ENCODE measurements at places on chromosomes 2 and 18.

GRCh38 chr2:191428141-191428540, 182.9 kb downstream of the MYO1B start:
- no peak for DNase-seq

GRCh38 chr2:98586551-98587140, 21.7 kb downstream of the COA5 start:
- no peak for DNase-seq

- DNase-seq = no peak
Measured at GRCh38 chr2:146852661-146853060, 992.2 kb upstream of the ACVR2A start.

GRCh38 chr18:29661924-29662323, 1380.6 kb downstream of the DSC3 start:
- no peak for DNase-seq

DNA sequence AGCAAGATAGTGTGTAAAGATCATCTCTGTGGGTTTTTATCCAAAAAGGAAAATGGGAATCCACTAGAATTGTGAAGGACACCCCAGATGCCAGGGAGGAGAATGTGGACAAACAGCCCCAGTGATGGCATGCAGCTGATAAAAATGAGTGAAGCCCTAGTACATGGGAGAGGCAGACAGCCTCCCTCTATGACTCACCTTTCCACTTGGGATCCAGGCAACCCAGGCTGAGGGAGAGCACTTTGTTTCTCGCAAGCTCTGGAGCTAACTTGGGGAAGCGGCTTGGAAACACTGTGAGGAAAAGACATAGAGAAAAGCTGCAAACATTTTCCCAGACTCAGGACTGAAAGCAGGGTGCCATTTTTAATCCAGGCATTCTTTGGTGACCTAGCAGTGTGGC, 5.3 kb upstream of the FLACC1 start:
- no peak for DNase-seq

- no peak for DNase-seq
Measured at GRCh38 chr2:42303252-42303651, 57.8 kb downstream of the COX7A2L start.

DNA sequence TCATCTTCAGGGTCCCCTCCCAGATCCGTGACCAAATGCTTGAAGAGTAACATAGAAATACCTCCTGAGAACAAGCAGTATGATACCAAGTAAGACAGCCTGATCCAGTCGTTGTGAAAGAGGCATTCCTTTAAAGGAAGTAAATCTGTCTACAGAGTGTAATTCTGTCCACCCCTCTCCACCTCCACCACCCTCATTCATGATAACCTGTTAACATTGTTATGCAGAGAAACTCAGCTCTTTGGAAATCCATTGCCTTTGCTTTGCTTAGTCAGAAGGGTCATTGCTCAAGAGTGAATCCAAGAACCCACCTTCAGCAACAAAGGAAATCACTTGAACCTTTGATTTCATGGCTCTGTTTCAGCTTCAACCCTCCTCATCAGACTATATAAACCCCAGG, 155.6 kb downstream of the CYP26B1 start:
- peak; percentile 15 for DNase-seq

DNA sequence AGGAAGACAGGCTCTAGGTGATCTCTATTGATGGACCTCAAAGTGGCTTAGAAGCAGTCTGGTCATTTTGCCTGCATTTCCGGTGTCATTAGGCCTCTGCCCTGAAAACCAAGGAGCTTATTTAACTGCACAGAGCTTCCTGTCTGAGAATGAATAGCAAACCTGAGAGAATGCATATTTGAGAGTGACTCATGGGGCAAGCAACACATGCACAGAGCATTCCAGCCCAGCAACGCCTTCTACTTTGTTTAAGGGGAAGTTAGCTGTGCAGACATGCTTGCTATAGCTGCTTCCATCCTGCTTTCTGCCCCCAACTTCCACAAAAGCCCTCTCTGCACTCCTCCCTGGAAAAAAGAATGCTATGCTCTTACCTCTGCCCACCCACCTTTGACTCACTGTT, 232.8 kb downstream of the GRB14 start:
- peak; percentile 53 for DNase-seq

DNA sequence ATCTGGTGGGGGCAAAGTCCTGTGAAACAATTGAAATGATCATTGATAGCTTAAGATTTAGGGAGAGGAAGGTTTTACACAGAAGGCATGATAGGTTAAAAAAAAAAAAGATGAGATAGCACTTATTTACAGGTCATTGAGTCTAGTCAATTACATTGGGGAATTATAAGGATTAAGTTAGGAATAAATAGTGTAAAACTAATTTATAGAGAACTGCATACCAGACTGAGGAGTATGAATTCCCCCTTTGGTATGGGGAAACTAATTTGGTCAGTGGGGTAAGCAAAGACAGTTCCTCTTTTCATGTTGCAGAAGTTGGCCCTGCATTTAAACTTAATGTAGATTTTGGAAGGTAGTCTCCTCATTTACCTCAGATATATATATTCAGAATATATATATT, 10.8 kb downstream of the GLS start:
- no peak for DNase-seq

DNA sequence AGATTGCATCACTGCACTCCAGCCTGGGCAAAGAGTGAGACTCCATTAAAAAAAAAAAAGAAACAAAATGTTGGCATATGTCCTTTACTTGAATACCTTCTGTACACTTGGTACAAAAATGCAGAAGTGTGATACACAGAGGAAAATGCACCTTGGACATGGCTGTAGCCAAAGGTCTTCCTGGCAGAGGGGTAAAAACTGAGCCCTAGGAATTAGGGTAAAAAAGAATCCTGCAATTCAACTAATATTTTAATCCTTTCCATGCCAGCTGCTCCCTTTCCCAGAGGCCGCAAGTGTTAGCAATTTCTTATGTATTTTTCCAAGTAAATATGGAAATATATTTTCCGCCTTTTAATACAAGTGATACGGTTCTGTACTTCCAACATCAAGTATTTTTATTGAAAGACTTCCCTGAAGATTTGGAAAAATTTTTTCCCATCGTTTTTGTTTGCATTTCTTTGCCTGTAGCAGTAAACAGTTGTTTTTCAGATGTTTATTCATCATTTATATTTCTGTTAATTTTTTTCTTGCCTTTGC, 26.2 kb downstream of the KCNJ13 start:
- no peak for DNase-seq

GRCh38 chr18:46040033-46040746, 31.9 kb downstream of the PSTPIP2 start:
- no peak for DNase-seq

DNA sequence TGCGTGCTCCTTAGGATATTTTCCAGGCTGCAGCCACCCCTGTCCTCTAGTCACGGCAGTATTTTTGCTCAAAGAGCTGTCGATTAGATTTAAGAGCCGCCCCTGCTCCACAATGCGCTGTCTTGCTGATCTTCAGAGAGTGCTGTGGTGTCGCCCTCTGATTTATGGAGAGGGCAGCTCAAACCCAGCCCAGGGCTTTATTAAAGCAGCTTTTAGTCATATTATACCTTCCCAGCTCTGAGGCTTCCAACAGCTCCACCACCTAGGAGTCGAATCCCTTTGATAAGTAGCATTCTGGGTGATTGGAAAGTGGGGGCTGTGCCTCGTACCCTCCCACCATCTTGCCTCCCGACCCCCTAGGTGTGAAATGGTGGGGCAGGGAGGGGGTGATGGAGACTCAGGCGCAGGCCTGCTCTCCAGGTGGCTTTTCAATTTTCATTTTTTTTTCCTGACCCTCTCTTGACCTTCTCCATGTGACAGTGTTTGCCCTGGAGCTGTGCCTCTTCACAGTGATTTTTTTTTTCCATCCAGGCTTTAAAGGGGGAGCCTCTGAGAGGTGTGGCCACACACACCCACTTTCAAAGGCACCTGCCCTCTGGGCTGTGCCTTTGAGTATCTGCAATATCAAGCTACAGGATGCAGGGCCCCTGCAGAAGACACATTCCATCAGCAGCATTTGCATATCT, 53.1 kb upstream of the NRP2 start:
- DNase-seq = no peak

DNA sequence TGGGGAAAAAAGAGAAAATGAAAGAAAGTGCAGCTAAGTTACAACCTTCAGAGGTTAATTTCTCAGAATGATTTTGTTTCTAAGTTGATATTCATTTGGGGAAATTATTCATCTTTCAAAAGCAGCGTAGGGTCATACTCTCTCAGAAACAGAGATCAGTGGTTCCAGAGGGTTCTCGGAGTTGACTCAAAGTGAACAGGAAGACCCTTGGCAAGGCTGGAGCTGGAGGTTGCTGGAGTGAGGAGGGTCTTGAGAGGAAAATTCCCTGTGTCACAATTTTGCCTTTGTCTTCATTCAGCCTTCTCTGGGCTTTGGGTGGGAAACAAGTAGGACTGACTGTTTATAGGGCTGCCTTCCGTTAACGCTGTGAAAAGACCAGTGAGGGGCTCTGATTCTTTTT, 168.2 kb downstream of the ICOS start:
- no peak for DNase-seq

- DNase-seq = peak; percentile 82
Measured at GRCh38 chr2:109269706-109270504, 140.9 kb downstream of the SH3RF3 start.

DNA sequence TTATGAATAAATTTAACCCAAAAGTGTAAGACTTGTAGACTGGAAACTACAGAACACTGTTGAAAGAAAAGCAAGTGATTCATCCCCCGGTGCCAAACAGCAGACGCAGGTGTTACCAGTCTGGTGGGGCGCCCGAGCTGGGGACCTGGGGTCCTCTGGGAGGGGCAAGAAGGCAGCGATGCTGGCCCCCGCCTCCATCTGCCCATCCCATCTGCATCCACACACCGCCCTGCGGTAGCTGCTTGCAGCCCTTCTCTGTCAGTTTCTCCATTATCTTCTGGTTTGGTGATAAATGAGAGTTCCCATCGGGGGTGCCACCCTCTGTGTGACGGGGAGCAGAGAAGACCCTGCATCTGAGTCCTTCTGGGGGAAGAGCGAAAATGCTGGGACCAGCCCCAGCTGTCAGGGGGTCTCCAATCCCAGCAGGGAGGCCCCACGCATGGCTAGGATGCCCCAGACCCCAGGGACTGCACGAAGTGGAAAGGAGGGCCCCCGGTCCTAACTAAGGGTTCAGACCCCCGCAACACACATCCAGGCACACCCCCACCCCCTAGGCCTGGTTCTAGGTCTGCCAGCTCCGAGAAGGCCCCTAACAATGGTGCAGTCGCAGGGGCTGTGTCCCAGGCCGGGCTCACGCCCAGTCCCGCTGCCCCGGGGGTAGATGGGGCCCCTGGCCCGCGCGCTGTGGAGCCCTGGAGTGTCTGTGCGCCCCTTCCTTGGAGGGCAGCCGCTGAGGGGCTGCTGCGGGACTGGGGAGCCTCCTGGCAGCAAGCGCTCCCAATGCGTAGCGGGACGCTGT, 686 bp upstream of the RGPD8 start:
- DNase-seq = no peak

DNA sequence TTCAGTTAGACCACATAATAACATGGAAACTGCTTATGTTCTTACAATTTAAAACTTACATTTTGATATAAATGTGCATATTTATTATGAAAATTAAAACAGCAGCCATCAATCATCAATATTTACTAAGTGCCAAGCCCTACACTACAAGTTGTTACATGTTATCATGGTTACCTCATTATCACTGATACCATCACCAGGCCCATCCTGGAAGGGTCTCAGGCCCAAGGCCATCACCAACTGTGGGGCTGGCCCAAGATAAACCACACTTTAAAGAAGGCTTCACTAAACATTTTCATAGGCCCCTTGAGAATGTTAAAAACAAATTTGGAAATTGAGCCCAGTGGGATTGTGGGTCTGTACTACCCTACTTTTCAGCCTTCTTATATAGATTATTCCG, 6.4 kb downstream of the ITSN2 start:
- DNase-seq = no peak

DNA sequence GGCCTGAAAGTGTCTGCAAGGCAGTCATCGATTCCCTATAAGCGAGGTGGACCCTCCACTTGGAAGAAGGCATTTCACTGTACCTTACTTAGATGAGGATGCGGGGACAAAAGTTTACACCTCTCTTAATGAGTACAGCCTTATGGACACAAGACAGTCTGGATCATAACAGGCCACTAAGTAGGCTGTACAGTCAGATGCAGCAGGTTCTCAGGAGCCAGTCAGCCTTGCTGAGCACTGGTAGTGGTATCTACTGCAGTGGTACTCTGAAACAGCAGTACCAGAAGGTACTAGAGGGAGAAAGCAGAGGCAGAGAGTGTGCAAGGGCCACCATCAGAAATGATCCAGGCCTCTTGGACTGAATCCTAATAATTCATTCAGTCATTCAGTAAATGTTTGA, 77.6 kb downstream of the KCMF1 start:
- DNase-seq = no peak

DNA sequence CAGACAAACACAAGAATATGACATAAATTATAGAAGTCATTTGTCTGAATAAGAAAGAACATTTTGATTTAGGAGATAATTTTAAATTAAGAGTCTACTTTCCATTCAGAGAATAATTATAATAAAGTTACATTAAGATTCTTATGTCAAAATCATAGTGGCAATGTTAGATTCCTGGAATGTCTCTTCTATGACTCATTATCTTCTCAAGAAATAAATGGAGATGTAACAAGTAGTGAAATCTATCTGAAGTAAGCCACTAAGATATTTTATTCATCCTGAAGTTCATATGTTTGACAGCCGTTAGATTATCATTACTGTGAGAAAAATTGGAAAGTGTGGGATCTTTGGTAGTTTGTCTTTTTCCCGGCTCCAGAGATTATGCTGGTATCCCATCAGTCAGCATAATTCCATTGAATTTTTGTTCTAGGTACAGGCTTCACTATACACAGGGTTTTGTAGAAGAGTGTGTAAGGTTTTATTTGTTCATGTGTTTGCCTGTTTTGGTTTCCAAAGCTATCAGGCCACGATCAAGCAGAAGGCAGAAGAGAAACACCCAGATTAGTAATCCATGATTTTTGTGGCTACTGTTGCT, 1246.6 kb upstream of the LRRTM1 start:
- DNase-seq = no peak

GRCh38 chr2:1784986-1785617, 40.8 kb upstream of the PXDN start:
- no peak for DNase-seq

DNA sequence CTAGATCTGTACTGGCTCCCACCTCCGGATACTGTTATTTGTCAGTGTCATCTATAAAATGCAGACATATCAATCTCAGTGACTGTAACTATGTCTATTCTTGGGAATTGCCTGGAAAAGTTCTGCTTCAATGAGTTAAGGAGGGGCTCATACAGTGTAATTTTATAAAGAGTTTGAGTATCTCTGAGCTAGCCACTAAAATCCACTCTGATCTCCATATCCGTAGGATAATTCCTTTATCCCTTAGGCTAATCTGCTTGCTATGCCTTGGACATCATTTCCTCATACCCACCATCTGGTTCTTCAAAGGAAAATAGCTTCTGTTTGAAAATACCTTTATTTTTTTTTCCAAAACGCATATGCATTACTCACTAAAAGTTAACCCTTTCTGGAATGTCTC, 863.2 kb downstream of the SUCLG1 start:
- DNase-seq = no peak

- DNase-seq = peak; percentile 48
Measured at GRCh38 chr2:207792244-207792785, 22.6 kb upstream of the FZD5 start.

All from trophoblast cell (in vitro differentiated cells and primary cell).